Skin of body (tissue), 3 donors: ENCODE measurements at places on chromosomes 2 and 18. TPM values are rescaled to one million over a fixed set of nuclear protein-coding genes. Genes with fewer than 3 reads are reported as not detected.

Gene REEP1
- 3.9 TPM for total RNA-seq

DNA sequence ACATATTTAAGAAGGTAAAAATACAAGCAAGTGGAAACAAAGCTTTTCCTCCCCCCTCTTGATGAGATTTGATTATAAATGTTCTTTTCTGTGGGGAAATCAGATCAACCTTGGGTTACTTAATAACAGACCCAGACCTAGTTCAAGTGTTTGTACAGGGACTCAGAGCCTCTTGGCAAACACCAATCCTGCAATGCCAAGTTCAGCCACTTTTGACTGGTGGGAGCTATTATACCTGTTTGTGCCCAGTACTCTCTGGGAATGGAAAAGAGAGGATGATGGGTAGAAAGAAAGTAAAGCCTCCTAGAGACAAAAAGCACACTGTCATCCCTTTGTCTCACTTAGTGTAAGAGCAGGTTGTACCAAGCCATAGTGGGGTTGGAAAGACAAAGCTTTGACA is 63.8 kb upstream of the EPHA4 start:
- DNase-seq, result no peak

GRCh38 chr2:152489364-152489763 is 154.4 kb downstream of the FMNL2 start:
- DNase-seq, result no peak

DNA sequence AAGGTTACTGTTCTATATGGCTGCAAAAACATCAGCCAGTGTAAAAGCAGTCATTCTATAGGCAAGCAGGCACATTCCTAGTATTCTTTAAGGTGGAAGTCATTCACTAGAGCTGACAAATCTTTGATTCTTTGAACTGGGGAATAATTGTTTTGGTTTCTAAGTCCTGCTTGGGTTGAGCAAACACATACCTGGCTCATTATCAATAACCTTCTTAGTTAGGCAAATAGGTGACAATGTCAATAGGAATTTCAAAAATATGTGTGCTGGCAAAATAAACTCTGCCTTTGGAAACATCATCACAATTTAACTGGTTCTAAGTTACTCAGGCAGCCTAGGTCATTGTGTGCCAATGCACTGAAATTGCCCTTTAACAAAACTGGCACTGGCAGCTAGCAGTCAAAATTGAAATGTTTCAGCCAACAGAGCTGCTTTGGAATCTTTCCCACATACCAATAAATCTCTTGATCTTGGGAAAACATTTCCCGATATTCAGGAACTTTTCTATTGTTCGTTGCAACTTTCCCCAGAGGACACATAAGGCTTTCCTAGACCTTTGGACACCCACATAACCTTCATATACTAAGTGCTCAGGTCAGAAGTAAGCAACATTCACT is 402.0 kb upstream of the MMADHC start:
- DNase-seq, result no peak

GRCh38 chr2:203908066-203908796 is 28.3 kb upstream of the ICOS start:
- no peak for DNase-seq
